NCI-H345 (cell line): ENCODE measurements at places on chromosomes 13 and 19.

- DNase-seq, result peak; percentile 9
Observed at GRCh38 chr19:13748169-13748828, 16.0 kb upstream of the MRI1 start.

- no peak for DNase-seq
Observed at GRCh38 chr13:53200498-53201453, 172.2 kb downstream of the OLFM4 start.

DNA sequence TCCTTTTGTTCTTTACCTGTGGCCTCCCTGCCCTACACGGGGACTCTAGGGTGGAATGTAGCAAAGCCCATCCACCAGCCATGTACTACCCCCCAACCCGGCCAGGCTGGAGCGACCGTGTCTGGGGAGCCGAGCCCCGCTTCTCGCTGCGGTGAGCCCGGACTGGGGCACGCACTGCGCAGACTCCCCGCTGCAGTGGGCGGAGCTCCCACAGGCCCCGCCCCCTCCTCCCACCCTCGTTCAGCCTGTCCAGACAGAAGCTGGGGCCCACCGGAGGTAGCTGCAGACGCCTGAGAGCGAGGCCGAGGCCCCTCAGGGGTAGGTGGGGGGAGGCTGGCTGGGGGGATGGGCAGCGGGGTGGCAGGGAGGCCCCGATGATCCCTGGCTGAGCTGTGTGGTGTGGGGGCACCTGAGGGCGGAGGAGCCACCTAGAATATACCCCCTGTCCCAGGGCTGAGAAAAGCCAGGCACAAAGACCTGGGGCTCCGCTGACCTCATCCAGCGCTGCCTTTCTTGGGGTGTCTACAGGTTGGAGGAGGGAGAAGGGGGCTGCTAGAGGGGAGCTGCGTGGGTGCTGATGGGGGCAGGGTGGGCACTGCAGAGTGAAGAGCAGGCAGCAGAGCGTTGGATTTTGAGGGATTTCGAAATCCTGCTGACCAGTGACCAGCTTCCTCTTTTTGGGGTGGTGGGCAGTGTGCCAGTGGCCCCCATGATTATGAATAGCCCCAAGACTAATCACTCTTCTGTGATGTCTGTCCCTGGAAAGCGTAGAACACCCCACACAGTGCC lies 17.3 kb downstream of the PLD3 start:
- no peak for DNase-seq

DNA sequence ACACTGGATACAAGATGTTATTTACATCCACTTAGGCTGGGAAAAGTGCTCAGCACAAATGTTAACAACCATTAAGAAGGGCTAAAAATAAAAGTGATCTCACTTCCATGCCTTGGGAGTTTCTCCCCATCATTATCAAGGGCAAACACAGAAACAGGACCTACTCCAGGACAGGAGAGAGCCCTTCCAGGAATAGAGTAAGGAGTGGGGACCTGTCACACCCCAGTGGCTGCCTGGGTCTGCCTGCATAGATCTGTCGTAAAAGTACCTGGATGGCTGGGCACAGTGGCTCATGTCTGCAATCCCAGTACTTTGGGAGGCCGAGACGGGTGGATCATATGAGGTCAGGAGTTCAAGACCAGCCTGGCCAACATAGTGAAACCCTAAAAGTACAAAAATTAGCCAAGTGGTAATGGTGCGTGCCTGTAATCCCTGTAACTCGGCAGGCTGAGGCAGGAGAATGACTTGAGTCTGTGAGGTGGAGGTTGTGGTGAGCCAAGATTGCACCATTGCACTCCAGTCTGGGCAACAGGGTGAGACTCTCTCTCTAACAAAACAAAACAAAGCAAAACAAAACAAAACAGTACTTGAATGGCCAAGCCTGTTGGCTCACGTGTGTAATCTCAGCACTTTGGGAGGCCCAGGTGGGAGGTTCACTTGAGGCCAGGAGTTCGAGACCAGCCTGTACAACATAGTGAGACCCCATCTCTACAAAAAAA lies 5.6 kb downstream of the ATP8A2 start:
- no peak for DNase-seq

GRCh38 chr13:112506046-112506445 lies 81.9 kb downstream of the TUBGCP3 start:
- no peak for DNase-seq

- no peak for DNase-seq
Observed at GRCh38 chr13:110347535-110348308, 40.6 kb downstream of the COL4A2 start.

- DNase-seq, result no peak
Observed at GRCh38 chr13:22009937-22010336, 339.1 kb downstream of the FGF9 start.

DNA sequence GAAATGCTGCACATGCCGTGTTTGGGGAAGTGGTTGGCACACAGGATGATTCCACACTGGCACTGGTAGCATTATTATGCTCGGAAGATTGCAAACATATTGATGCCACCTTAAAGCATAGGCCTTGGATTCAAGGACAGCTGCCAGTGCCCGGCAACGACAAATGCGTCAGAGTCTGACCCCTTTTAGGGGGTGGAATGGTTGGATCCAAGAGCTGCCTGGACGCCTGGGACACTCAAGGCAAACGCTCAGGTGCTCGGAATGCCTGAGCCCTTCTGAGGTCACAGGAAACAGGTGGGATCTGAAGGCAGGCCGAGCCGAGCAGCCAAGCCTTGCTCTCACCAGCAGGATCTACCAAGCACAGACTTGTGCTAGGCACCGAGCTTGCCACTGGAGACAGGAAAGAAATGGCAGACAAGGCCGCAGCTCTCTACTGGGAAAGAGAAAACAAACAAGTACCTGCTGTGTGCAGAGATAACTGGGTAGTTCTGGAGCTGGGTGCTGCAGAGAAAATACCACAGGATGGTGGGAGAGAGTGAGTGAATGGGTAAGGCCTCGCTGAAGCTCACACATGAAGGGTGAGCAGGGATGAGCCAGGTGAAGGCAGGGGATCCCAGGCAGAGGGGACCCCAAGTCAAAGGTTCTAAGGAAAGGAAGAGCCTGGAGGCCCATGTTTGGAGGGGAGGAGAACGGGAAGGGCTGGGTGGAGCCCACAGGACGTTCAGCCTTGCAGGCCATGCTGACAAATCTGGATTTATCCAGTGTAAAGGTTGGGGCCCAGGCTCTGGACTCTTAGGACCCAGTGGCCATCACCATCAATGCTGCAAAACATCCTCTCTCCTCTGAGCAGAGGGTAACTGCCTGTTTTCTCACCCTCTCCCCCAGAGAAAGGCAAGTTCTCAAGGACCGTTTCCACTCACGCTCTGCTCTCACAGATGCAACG lies 9.2 kb downstream of the RANBP3 start:
- peak; percentile 42 for DNase-seq

GRCh38 chr19:7505288-7505681 lies 10.6 kb upstream of the ZNF358 start:
- DNase-seq, result peak; percentile 71

DNA sequence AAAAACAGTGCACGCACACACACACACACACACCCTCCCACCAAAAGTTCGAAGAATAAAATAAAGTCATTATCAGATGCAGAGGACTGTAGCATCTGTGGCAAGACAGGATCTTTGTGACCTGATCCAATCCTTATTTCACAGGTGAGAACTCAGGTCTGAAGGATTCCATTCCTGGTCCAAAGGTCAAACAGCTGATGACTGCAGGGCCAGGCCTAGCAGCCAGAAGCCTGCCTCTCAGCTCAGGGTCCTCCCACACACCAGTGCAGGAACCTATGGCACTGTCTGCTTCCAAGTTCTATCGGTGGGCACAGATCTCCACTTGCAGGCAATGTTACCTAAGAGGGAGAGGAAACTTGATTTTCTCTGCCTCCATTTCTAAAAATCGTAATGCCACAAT lies 57.5 kb downstream of the SERP2 start:
- no peak for DNase-seq

DNA sequence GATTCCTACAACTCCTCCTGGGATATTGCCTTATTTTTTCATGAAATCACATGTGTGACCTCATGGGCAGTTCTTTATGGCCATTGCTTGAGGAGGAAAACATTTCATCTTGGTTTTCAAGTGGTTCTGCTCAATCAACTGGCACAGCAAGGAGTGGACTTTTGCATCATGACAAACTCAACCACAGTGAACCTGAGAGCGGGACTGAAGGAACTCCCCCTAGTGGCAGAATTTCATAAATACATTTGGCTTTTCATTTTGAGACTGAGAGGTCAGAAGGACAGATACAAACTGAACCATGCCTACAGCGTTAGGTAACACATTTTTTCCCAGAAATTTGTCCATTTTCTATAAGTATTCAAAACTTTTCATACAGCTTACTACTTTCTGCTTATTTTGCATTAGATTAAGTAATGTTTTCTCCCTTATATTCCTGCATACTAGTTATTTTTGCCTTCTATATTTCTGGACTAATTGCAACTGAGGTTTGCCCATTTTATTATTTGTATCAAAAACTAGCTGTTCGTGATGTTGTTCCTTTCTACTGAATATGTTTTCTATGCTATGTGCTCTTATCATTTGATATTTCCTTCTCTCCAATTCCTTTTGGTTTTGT lies 13.4 kb upstream of the SIGLEC12 start:
- peak; percentile 0 for DNase-seq

DNA sequence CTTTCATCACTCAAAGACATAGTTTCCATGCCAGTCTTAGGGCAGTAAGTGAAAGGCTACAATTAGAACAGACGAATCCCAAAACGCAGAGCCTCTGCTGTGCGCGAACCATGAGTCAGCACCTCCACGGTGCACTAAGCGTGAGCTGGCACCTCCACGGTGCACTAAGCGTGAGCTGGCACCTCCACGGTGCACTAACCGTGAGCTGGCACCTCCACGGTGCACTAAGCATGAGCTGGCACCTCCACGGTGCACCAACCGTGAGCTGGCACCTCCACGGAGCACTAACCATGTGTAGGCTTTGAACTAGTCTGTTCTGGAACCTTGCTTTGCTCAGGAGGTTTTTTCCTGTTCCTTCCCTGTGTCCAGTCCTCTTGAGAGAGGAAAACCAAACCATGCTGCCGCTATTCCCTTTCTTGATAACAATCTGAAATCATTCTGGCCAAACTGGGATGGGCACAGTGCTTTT lies 120.6 kb downstream of the IRS2 start:
- DNase-seq, result no peak

- DNase-seq, result no peak
Observed at GRCh38 chr19:20154636-20155035, 12.4 kb upstream of the ZNF486 start.

GRCh38 chr13:31067416-31068118 lies 94.1 kb downstream of the HSPH1 start:
- DNase-seq, result no peak

DNA sequence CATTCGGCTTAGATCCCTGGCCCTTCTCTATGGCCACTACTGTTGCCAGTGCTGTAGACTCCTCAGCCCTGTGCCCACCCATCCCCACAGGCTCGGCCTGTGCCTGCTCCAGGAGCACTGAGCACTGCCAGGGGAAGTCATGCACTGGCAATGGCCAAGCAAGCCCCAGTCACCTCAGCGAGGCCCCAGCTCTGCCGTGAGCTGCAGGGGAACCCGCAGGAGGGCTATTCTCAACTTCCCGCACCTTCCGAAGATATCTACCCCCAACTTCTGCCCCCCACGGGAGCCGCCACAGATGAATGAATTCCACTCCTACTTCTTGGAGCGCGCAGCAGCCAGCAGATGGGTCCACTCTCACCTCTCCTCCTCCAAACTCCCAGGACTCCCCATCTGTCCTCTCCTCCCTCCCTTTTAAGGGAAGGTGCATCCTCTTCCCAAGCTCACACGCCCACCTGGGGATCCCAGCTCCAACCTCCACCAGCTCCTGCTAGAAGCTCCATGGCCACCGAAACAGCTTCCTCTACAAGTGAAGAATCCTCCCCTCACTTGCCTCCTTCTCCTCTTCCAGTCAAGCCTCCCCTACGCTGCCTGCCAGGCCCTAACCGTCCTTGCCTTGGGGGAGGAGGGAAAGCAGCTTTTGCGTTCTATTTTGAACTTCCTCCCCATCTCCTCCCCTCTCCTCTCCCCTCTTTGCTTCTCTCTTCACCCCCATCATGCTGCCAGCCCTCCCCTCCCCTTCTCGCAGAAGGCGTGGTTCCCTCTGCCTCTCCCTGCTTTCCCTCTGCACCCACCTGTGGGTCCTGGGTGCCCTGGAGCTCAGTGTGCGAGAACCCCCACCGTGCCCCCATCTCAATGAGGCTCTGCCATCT lies 52.2 kb downstream of the PEPD start:
- no peak for DNase-seq

DNA sequence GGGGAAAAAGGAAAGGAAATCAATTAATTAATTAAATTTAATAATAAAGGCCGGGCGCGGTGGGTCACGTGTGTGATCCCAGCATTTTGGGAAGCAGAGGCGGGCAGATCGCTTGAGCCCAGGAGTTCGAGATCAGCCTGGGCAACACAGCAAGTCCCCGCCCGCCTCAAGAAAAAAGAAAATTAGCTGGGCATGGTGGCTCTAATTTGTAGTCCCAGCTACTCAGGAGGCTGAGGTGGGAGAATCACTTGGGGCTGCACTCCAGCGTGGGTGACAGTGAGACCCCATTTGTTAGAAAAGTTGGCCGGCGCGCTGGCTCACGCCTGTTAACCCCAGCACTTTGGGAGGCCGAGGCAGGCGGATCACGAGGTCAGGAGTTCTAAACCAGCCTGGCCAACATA lies 733 bp upstream of the CD320 start:
- no peak for DNase-seq

- DNase-seq, result no peak
Observed at GRCh38 chr13:110232756-110233155, 74.2 kb downstream of the COL4A1 start.

DNA sequence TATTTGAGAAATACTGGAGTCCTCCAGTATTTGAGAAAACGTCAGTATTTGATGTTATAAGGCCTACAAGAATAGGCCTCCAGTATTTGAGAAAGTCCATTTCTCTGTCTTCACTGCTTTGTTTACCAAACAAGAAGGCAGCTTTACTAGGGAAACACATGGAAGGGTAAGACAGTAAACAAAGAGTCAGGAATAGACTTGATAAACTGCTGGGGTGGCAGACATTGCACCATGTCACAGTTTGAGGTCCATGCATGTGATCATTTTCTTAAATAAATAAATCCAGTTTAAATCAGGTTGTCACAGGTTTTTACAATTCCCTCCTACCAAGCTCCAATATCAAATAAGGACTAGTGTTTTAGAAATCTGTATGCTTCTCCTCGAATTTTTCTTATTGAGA lies 1431.0 kb upstream of the SPRY2 start:
- no peak for DNase-seq

DNA sequence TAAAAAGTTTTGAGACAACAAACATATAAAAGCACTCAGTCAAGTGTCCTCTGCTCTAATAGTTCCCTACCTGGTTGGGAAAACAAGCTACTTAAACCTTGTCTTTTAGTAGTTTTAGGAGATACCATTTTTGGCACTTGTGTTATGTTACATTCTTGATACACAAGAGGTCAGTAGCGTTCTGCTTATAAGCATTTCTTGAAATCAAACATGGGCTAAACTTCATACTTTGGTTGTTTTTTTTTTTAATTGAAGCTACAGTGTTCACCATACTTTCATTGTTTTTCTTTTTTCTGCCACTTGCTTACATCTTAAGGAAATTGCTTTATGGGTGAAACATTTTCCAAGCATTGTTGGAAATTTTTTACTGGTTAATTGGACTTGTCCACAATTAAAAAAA lies 12.9 kb downstream of the NHLRC3 start:
- peak; percentile 33 for DNase-seq

- DNase-seq, result no peak
Observed at GRCh38 chr13:39876258-39876657, 220.8 kb downstream of the COG6 start.
